ENCODE measurements at places on chromosomes 2 and 18.
A peak's percentile ranks its signal among the peaks of the same experiment; 100 is the strongest.

DNA sequence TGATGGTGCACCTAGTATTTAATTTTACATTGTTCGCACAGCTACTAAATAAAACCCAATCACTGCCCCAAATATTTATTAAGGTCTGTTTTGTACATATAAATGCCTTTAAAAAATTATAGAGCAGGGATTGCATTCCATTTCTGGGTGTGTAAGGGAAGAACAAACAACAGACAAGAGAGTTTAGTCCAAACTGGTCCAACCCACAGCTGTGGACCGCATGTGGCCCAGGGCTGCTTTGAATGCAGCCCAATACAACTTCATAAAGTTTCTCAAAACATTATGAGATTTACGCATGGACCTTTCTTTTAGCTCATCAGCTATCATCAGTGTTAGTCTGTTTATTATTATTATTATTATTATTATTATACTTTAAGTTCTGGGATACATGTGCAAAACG is 114.8 kb upstream of the LRATD1 start:
- no peak for DNase-seq

GRCh38 chr2:10337449-10338269 is 35.0 kb downstream of the HPCAL1 start:
- no peak for DNase-seq

GRCh38 chr2:10017313-10017941 is 25.9 kb upstream of the KLF11 start:
- no peak for DNase-seq

DNA sequence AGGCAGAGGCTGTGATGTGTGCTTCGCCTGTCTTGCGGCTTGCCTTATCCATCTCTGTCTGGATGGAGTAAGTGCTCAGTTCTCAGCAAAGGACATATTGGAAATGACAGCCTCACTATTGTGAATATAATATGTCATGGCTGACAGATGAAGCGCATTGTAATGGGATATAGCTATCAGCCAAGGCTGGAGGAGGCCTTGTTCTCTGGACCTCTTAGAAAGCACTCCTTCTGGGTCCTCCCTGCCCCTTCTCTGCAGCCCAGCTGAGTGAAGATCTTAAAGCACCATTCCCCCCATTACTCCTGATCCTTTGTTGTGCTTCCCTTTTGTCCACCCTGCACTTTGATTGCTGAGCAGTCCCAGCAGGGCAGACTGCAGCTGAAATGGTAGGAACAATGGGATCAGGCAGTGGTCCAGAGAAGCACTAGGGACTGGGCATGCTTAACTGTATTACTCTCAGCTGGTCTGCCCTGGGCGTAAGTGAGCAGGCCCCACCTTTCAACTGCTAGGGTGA is 265.3 kb downstream of the SETBP1 start:
- DNase-seq = no peak

GRCh38 chr2:16262526-16263178 is 322.3 kb downstream of the MYCN start:
- DNase-seq = no peak

GRCh38 chr2:3754280-3754679 is 50.9 kb downstream of the DCDC2C start:
- no peak for DNase-seq

DNA sequence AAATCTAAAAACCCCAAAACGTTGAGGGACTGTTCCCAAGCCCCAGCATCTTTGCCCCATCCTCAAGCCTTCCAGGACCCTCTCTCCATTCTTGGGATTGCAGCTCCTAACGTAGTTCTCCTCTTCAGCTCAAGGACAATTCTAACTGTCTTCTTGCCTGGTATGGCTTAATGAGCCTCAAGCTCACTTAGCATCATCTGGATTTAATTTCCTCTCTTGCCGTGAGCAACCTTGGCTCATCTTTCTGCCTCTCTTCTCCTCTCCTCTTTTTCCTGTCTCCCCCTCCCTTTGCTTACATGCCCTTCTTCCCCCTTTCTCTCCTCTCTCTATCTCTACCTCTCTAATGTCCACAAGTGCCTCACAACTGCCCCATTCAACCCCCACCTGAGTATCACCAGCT is 44.2 kb downstream of the TACR1 start:
- DNase-seq = no peak

GRCh38 chr2:61433606-61434005 is 37.3 kb downstream of the USP34 start:
- no peak for DNase-seq

DNA sequence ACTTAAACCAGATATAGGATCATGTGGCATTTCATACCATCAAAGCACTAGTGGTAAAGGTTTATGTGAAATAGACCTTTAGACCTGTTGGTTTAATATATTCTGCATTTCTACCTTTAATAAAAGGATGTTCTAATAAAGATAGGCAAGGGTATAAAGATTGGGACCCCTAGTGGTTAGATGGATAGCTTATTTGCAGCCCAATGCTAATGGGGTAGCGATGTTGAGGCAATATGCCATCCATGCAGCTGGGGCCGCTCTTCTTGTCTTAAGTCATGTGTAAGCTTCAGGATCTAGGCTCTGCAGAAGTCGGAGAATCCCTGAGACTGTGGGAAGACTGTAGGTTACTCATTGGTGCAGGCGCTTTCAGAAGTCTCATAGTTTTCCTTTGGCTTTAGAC is 114.9 kb downstream of the ICOS start:
- DNase-seq = peak; percentile 6

DNA sequence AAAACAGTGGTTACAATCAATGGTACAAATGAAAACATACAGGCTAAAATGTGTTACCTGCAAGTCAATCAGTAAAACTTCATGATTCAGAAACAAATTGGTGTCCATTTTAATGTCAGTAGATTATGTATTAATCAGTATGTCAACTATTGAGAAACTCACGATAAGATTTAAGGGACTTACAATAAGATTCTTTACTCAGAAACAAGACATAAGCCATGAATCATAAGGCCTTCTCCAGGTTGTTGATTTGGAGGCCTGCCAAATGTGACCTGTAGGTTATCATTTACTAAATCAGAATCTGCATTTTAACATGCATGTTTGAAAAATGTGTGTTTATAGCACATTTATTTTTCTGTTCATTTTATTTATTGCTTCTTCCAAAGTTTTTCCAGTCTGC is 623.1 kb downstream of the CCDC85A start:
- DNase-seq = no peak

GRCh38 chr2:96329456-96329855 is 4.3 kb downstream of the ITPRIPL1 start:
- no peak for DNase-seq

DNA sequence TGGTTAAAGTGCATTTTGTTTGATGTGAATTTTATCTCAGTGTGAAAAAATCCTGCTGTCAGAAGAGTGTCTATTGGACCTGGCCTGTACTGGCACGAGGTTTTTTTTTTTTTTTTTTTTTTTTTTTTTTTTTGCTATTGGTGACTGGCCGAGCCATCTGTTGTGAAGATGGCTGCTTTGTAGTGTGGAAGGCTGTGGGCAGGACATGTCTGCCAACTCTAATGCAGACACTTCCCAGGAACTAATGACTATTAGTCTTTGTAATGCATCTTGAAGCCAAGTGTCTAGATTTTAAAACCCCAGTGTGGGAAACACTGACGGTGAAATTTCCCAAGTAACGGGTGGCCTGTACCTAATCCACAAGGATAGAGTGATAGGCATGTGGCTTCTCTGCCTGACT is 34.3 kb downstream of the ZAP70 start:
- no peak for DNase-seq

DNA sequence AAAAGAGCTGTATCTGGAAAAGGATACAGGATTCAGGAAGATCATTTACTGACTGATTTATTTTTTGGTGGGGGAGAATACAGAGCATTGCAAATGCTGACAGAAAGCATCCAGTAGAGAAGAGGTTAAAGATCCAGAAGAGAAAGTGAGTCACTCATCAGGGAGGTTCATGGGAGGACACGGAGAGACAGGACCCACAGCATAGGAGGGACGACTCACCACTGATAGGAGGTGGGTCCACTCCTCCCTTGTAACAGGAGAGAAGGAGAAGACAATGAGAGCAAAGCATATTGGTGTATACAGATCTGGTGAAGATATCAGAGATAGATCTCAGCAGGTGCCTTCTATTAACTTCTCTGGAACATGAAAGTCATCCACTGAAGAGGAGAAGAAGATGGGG is 142.4 kb upstream of the AQP4 start:
- DNase-seq = no peak
